ENCODE measurements at places on chromosomes 3 and 15.

- no peak for DNase-seq
Observed at GRCh38 chr15:57694279-57694678, 12.2 kb upstream of the POLR2M start.

DNA sequence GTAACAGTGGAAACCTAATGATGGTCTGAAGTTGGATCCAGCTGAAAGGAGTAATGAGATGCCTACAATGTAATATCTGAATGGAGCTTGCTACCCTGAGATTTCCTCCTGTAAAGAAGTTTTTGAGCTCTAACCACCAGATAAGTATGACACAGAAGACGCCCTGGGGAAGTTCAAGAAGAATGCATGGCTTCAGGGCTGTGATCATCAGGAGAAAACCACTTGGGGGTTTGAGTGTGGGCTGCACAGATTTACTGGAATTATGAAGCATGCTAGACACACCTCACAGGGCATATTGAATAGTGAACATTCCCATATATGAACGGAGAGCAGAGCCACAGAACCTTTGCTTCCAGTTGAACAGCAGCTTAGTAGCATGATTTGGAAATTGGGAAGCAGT, 10.6 kb upstream of the CCDC80 start:
- DNase-seq, result no peak

DNA sequence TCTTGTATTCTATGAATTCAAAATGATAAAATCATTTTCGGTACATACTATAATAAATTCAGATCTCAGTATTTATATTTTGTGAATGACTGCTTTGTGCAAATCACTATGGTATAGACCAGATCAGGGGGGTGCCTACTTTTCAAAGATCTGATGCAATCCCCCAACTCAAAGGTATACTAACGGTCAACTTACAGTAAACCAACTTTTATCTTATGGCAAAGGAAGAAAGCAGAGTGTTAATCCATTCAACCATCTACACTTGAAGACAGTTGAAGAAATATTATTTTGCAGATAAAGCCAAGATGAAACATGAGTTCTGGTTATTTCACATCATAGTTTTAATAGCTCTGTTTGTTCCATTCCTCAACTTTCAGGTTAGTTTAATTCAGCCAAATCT, 197.1 kb downstream of the MEX3B start:
- DNase-seq, result no peak

- no peak for DNase-seq
Observed at GRCh38 chr3:14256561-14257342, 78.1 kb downstream of the LSM3 start.

DNA sequence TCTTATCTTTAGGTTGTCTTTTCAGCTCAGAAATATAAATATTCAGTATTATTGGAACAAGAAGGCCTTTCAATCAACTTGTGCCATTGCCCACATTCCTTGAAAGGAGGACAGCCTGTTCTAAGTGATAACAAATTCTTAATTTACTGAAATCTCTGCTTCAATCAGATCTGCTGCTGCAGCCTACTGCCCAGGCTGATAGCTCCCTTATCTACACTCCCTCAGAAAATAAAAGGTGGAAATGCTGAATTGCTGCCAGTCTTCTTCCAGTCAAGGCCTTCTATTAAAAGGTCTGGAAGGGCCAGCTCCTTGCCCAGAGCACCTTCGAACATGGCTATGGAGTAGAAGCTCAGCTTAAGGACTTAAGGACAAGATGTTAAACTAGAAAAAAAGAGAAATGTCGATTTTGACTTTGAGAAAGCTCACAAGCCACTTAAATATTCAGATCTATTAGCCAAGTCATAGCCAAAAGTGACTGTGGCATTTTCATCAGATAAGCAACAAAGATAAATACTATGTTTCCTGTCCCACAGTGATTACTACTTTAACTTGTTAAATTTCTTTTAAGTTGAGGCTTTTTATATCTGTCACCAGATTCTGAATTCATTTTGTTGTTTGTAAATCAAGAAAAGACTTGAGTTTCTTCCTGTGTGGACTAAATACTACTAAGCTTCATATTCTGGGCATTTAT, 480.5 kb upstream of the CBLB start:
- no peak for DNase-seq

DNA sequence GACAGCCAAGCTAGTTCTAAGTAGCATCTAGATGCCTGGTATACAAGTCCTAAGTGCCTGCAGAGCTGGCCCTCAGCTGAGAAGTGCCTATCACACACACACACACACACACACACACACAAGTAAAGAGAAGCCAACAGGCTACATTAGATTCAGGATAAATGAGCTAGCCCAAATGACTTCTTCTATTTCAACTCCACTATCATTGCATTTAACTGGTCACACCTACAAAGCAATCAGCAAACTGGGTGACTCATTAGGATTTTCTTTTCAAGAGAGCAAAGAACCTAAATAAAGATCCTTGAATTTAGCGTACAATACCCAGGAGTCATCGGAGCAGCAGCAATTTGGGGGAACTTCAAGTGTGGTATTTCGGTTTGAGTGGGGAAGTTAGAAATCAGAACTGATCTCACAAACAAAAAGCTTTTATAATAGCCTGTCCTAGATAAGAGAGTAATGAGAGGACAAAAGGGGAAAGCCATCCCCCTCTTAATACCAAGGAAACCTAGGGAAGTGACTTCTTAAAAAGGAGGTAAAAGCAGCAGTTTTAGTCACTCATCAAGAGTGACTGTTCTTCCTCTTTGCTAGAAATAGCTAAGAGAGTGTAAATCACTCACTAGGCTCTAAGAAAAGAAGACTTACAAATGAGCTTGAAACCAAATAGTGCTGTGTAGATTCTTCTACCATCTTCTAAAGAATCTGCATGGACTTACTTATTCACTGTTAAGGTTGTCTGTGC, 112.7 kb downstream of the TNIK start:
- DNase-seq, result no peak

DNA sequence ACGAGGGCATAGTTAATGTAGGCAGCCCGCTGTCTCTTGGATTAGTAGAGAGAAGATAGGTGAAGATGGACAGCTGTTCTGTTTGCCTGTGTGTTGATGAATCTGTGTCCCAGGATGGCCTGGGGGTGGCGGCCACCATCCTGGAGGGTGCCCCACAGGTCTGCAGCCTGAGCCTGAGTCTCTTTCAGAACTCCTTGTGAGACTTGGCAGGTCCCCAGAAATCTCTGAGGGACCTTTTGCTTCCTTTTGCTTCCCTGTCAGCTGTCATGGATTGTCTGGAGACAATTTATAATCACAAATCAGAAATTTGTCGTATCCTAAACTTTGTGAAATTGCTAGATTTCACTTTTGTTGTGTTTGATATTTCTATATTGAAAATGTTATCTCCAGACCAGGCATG, 17.4 kb downstream of the FAN1 start:
- DNase-seq, result no peak

GRCh38 chr15:38283010-38283409, 30.4 kb downstream of the SPRED1 start:
- no peak for DNase-seq

DNA sequence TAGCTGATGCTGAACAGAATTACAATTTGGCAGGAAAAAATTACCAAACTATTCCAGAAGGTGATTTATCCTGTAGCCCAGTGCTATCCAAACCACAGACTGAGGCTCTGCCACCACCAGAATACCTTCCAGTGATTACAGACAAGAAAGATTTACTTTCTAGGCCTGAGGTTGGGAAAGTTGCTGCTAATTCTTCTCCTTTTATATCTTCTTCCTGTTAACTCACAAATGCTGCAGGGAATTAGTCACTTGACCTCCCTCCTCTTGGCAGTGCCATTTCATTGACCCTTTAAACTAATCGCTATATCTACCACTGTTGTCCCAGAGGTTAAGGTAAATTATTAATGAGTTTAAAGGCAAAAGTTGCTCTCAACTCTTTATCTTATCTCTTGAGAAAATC, 118.4 kb downstream of the CTNNB1 start:
- no peak for DNase-seq

- DNase-seq, result no peak
Observed at GRCh38 chr3:95464346-95464745, 1350.0 kb upstream of the EPHA6 start.

DNA sequence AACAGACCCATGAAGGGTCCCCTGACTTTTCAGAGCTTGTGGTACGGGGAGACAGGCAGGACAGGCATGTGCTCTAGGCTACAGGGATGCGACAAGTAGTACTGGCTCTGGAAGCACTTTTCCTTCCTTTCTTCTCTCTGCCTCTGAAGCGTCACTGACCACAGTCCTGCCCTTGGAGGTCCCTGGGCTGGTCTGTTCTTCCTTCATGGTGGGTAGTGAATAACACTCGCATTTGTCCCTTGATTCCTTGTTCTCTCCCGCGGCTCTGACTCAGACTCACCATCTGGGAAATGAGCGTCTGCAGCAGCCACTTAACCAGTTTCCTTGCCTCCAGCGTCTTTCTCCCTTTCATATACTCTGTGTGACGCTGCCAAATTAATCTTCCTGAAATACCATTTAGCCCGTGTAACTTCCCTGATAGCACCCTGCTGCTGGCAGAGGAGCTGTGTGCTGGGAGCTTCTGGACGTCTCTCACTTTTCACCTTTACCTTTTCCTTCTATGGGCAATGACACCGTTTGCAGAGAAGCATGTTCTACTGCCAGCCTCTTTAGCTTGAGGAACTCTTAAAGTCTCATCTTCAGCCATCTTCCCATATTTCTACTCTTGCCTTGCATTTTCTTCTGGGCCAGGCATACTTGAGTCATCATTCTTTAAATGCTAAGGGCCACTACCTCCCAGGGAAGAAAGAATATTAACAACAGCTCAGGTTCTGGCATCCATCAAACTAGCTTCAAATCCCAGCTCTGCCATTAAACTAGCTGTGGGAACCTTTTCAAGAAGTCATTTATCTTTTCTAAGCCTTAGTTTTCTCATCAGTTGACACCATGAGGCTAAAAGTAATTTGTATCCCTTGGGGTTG, 33.6 kb downstream of the TMEM45A start:
- no peak for DNase-seq

GRCh38 chr3:66991459-66991858, 6.6 kb upstream of the KBTBD8 start:
- DNase-seq, result no peak

GRCh38 chr3:153330901-153331300, 168.9 kb downstream of the RAP2B start:
- no peak for DNase-seq

GRCh38 chr3:130621824-130622223, 104.8 kb downstream of the COL6A6 start:
- DNase-seq, result no peak

- DNase-seq, result no peak
Observed at GRCh38 chr3:10496121-10496863, 9.1 kb downstream of the ATP2B2 start.

- no peak for DNase-seq
Observed at GRCh38 chr15:38554354-38554753, 10.3 kb downstream of the RASGRP1 start.

GRCh38 chr3:30162579-30162978, 443.8 kb upstream of the TGFBR2 start:
- DNase-seq, result no peak
